ENCODE measurements at places on chromosomes 12 and 14.

GRCh38 chr12:101696251-101697196, 916 bp upstream of the CHPT1 start:
- DNase-seq: peak; percentile 34

DNA sequence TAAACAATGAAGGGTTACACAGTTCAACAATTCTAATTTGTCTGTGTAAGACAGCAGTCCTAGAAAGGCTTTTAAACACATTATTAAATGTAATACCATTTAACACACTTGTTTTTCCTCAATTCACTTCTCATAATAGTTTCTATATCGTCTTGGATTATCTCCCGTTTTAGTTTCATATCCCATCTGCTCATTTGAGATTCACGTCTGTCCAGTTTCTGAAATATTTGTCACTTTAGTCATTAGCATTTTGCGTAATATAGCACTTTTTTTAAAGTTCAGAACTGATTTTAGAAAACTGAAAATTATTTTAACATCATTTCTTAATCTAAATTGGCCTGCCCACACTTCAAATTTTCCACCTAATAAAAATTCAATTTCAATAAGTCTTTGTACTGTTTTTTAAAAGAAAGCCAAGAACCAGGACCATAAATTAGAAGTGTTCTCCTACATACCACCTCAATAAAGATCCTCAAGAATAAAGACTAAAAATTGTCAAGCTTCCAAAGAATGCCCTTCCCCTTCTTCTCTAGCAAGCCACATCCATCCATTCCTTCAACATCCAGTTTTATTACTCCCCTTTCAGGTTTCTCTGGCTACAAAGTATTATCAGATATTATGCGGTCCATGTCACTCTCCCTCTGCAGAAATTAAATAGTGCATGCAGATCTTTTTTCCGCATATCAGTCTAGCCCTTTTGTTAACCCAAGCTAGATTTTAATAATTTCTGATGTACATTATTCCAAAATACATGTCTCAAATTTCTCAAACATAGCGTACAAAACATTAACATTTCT, 11.9 kb downstream of the MED13L start:
- DNase-seq: no peak

- no peak for DNase-seq
These were observed 114.4 kb downstream of the ZFP36L1 start for GRCh38 chr14:68678471-68678870.

- DNase-seq: no peak
These were observed 101.5 kb upstream of the SLCO1C1 start for GRCh38 chr12:20593611-20594010.

DNA sequence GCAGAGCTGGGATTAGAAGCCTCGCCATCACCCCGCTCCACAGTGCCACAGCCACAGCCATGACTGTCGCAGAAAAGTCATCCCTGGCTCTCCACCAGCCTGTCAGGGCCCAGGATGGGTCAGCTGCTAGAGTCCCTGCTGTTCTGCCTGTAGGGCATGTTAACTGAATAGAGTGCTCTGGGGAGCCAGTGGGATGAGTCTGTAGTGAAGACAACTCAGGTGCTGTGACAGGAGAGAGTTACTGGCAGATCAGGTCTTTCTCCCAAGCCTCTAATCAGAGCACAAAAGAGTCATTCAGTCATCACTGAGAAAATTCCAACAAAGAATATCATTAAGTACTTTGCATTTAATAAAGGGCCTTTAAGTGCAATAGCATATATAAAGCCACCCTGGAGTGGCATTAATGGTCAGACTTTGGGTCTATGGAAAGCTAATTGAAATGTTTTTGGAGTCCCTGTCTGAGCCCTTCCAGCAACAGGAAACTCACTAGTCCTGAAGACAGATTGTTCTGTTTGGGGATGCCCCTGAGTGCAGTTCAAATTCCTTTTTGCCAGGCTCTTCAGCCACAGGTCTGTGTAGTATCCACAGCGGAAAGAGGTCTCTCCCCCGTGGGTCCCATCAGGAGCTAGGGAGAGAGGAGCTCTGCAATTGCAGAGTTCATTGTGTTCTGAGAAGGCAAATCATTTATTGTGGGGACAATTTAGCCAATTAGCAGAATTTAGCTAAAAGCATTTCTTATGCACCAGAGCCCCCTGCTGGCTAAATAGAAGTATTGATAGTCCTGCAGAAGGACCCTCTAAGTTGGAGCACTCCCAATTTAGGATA, 45.2 kb upstream of the C14orf132 start:
- peak; percentile 24 for DNase-seq

DNA sequence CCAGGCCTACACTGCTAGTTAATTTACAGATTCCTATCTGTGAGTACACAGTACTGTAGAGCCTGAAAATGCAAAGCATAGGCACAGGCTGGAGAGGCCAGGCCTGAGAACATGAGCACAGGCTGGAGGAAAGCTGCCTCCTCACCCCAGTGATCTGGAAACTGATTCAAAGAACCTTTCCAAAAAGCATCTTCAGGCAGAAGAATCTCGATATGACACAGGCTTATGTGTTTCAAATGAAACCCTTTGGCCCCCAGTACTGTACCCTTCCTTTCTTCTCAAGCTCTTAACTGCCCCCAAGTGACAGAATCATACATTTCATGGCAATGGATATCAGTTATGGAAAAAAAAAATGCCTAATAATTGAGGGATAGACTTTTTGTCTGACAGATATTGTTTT, 122.0 kb downstream of the KCNC2 start:
- DNase-seq: no peak

GRCh38 chr12:71594214-71594948, 69.3 kb downstream of the ZFC3H1 start:
- DNase-seq: no peak

- no peak for DNase-seq
These were observed 94.0 kb downstream of the ESR2 start for GRCh38 chr14:64200170-64200569.

DNA sequence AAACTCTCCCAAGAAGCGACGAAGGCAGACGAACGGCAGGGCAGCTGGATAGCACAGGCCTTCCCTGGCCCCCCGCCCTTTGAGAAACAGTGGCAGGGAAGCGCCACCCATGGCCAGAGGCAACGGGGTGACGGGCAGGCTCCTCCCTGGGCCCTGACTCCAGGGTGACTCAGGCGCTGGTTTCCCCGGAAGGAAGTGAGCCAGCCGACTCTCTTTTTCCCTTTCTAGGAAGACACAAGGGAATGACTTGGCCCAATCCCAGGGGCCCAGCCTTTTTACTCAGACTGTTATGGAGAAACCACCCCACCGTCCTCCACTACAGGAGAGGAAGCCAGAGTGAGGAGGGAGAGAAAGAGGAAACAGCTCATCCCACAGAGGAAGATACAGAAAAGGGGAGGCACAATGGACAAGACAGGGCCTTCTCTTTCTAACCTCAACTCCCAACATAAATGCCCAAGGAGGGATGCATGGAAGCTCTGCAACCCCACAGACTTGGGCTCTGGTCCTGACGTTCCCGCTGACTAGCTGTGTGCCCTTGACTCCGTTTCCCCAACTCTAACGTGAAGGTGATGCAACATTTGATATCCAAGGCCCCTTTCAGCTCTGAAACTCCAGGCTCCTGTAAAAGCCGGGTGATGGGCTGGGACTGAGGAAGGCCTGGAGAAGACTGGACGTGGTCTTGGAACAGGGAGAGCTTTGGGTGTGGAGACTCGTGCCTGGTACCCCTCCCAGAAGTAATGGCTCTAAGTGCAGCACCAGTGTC, 27.9 kb downstream of the ACTN1 start:
- DNase-seq: peak; percentile 77

GRCh38 chr12:109369831-109370230, 22.1 kb downstream of the MYO1H start:
- DNase-seq: no peak

DNA sequence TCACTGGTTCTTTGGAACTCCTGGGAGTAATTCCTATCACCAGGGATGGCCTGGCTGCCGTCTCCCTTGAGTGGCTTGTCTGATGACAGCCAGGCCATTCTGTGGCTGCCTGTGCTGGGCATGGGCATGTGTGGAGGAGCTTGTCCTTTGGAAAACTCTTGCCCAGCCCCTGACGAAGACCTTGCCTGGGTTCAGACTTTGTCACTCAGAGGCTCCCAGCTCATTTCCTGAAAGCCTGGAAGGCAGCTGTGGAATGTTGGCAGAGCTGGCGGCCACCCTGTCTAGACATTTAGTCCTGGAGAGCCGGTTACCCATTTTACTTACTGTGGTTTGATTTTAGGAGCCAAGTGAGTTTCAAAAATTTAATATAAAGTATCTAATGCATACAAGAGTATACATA, 34.0 kb downstream of the TUNAR start:
- no peak for DNase-seq

- DNase-seq: no peak
These were observed 27.9 kb downstream of the TMCC3 start for GRCh38 chr12:94622475-94622874.

GRCh38 chr14:79658221-79658620, 553.1 kb downstream of the DIO2 start:
- DNase-seq: no peak

GRCh38 chr12:121358073-121358472, 5.9 kb upstream of the ANAPC5 start:
- DNase-seq: no peak

DNA sequence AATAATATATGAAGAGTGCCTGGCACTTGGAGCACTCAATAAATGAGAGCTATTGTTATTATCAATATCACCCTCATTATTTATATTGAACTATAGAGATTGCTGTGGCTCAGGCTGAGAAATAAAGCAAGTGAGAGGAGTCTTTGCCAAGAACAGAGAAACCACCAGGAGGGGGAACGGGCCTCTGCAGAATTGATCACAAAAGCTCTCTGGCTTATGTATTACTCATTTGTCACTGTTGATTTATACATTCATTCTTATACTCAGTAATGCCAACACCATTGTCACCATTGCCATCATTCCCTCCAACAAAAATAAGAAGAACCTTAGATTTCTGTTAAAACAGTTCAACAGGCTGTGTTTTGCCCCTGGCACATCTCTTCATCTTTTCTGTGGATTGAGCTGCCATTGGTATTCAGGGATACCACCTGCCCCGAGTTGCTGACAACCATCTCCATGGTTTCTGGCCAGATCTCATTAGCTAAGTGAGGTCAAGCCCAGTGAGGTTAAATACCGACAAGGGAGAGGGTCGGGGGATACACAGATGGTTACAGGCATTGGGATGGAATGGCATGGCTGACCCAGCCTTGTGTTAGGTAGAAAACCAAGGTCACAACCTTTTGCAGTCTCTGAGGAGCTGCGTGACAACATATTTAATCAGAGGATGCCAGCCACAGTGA, 21.8 kb upstream of the PCNX1 start:
- DNase-seq: no peak

GRCh38 chr12:116015525-116015924, 262.0 kb downstream of the MED13L start:
- DNase-seq: no peak

DNA sequence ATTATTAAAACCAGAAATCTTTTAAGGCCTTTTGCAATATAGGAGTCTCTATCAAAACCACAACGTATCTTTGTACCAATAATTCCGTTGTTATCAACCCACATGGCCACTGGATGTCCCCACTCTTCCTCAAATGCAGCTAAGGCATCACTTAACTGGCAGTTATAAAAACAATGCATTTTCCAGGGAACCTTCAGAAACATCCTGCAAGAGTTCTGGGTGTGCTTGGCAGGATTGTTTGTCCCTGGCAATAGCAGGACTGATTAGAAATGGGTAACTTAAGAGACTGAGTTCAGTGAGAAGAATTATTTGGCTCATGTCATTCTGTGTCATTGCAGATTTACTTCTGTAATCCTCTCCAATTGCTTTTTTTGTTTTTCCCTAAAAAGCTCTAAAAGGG, 112.0 kb downstream of the SLC15A5 start:
- DNase-seq: peak; percentile 26

DNA sequence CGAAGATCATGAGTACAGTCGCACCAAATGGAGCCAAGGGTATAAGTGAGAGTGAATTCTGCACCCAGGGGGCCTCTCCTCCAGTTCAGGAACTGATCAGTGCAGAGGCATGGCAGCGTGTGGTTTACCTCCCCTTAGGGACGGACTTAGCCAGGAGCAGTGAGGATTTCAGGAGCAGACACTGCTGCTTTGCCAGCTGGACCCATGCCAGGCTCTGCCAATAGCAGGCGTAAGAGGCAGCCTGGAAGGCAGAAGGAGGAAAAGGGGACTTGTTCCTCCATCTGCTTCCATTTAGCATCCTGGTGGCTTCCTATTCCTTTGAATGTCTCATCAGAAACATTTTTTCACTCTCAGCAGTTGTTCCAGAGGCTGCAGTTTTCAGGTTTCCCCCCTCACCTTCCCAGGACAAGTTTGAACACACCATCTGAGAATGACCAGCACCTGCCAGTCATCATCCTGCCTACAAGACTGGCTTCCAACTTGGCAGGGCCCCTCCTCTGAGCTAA, 137.0 kb upstream of the LMNTD1 start:
- DNase-seq: peak; percentile 40

GRCh38 chr12:54372113-54372806, 8.0 kb upstream of the GPR84 start:
- no peak for DNase-seq

GRCh38 chr12:113202300-113203075, 17.0 kb downstream of the RITA1 start:
- no peak for DNase-seq

DNA sequence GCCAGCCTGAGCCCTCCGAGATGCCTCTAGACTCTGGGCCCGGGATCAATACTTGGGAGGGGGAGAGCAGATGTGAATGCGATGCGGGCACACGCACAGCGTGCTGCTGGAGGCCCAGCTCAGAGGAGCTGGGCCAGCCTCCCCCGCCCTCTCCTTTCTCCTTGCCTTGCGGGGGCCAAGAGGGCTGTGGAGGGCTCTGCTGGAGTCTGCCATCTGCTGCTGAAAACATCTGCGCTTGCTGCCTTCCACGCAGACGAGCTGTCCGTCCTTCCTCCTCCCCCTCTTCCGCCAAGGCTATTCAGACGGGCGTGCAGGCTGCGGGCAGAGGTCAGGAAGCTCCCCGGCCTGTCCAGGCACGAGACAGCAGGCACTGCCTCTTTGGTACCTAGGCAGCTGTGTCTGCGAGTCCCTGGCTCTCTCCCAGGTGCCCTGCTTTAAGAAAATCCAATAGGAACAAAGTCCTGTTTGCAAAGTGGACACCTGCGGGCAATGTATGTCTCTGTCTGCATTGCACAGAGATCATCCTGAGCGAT, 75.2 kb downstream of the SPRING1 start:
- peak; percentile 81 for DNase-seq

- peak; percentile 62 for DNase-seq
These were observed 269.3 kb downstream of the DAD1 start for GRCh38 chr14:22319526-22320361.

- DNase-seq: no peak
These were observed 137.9 kb downstream of the NRXN3 start for GRCh38 chr14:78308079-78308478.

- no peak for DNase-seq
These were observed 10.7 kb upstream of the PPFIBP1 start for GRCh38 chr12:27513155-27513824.

GRCh38 chr14:30194741-30195148, 267.1 kb upstream of the PRKD1 start:
- no peak for DNase-seq

DNA sequence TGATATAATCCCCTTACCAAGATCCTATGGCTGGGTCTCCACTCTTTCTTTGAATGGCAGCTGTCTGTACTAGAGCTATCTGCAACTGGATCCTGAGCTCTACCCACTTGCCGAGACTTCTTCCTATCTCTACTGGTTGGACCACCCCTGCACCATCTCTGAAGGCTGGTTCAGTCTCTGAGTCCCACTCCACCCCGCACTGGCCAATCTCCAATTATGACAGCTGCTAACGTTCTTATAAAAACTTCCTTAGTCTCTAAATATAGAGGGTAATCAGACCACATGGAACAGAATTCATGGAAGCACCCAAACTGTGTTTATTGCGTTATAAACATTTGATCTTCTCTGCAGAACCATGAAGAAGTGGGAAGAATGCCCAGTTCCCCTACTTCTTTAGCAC, 186.6 kb upstream of the EEA1 start:
- no peak for DNase-seq
